ENCODE measurements at places on chromosomes 3 and 15. TPM values are rescaled to one million over a fixed set of nuclear protein-coding genes. Genes with fewer than 3 reads are reported as not detected.
A peak's percentile ranks its signal among the peaks of the same experiment; 100 is the strongest.

DNA sequence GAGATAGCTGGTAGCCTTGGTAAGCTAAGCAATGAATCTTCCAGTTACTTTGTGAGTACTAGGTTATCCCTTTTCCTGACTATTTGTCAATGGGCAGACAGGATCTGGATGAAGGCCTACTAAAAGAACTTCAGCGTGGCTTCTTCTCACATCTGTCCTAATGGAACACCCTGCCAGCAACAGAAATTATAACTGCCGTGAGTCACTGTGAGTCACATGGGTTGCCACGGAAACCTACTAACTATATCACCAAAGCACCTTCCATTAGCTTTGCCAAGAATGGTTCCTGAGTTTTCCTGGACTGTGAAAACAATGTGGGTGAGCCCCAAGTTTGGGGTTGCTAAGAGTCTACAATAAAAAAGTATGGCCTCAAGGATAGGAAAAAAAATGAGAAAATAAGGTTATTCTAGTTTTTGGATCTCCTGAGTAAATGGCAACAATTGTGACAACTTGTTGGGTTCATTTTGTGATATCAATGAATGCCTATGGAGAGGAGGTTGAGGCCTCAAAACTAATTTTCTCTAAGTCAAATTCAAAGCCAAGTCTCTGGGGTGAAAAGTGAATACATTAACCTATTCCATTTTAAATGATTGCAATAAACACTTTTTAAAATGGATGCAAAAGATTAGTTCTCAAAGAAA is 195.1 kb upstream of the ICE2 start:
- H3K4me3 ChIP-seq, result no peak overlapping the region
- peak overlapping the region; percentile 22 for H3K27ac ChIP-seq
- peaks cover 27% of the 10 kb centered on the region for H3K4me1 ChIP-seq
- H3K36me3 ChIP-seq, result no peaks in the 10 kb centered on the region
- DNase-seq, result peak; percentile 73

DNA sequence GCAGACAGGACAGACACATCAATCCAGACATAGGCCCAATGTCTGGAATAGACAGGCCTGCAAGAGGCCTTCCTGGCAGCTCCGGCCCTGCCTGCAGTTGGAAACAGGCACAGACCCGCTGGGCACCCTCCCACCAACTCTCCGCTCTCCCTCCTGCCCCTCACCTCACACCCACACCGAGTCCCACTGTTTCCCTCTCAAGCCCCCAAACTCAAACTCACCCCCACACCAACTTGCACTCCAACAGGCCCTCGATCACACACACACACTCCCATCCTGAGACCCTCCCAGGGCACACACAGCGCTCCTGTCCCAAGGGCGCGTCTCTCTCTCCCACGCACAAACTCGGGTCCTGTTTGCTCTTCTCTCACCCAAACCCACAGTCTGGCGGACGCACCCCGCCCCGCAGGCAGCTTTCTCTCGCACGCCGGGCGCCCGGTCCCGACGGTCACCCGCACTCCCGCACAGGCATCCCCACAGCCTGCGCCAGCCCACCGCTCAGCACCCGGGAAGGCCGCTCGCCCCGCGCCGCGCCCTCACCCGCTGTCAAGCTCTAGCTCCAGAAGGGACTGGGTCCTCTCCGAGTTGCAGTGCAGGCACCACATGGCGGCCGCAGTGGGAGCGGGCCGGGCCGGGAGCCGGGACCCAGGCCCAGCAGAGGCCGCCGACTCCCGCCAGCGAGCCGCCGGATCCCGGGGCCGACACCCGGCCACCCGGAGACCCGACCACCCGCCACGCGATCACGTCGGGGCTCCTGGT is 106.2 kb downstream of the IQSEC1 start:
- peaks cover 54% of the 10 kb centered on the region for H3K4me1 ChIP-seq
- no peaks in the 10 kb centered on the region for H3K27me3 ChIP-seq
- no peaks in the 10 kb centered on the region for H3K36me3 ChIP-seq
- H3K27ac ChIP-seq, result peak overlapping the region; percentile 52
- peak; percentile 28 for DNase-seq

DNA sequence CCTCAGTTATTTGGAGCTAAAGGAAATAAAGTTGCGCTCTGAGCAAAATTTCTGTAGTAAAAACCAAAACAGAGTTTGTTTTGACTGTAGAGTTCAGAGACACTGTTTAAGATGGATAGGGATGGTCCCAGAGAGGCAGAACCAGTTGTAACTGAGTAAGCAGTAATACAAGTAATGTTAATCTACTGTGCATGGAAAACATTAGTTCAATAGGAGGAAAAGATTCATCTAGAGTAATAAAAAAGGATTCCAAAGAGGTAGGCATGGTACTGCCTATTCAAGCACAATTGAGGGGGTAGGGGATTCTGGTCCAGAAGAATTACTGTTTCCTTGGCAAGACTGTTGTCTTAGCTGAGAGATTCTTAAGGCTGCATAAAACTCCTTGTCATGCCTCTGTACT is 77.4 kb downstream of the RASA2 start:
- no peak overlapping the region for H3K27ac ChIP-seq
- no peak for DNase-seq
- H3K27me3 ChIP-seq, result no peaks in the 10 kb centered on the region
- no peak overlapping the region for H3K4me3 ChIP-seq

GRCh38 chr3:178088963-178089362 is 447.3 kb upstream of the KCNMB2 start:
- no peak for DNase-seq
- no peak overlapping the region for H3K27ac ChIP-seq
- no peaks in the 10 kb centered on the region for H3K36me3 ChIP-seq
- no peaks in the 10 kb centered on the region for H3K27me3 ChIP-seq
- H3K4me1 ChIP-seq, result peaks cover 29% of the 10 kb centered on the region

VGLL3 gene
- 9.5 TPM for total RNA-seq

MOBP gene
- not detected for total RNA-seq

FEZF2 gene
- total RNA-seq, result not detected

GABRR3 gene
- not detected for total RNA-seq
